ENCODE measurements at places on chromosomes 6 and 20.

DNA sequence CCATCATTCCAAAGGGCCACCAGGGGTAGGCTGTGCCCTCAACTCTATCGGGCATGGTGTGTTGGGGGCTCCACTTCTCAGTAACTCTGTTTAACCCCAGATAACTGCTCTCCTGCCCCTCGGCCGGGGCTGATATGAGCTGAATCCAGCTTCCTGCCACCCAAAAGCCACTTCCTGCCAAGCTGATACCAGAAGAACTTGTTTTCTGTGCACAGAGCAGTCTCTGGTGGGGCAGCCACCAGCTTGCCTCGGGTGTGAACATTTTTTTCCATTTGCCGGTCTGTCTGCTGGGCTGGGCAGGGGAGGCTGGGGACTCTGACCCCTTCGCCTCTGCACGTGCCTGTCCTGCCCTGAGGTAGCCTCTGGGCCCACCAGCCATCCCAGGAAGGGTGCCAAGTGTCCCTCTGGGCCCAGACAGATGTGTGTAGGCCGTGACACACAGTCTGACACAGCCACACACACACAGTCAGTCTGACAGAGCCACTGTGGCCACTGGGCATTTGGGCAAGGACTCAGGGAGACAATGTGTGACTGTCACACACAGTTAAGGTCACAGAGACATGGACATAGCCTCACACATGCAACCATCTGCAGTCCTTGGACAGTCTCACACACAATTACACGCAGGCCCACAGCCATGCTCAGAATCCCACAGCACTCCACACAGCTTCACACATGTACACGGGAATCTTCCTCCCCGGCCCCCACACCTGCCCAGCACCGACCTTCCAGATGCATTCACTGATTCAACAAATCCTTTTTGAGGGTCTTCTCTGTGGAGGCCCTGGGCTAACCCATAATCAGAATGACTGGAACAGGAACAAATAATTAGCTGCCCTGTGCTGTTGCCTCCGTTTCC, 45.1 kb downstream of the NOL4L start:
- DNase-seq, result no peak

- no peak for DNase-seq
Measured at GRCh38 chr6:36280467-36280866, 10.6 kb downstream of the PNPLA1 start.

DNA sequence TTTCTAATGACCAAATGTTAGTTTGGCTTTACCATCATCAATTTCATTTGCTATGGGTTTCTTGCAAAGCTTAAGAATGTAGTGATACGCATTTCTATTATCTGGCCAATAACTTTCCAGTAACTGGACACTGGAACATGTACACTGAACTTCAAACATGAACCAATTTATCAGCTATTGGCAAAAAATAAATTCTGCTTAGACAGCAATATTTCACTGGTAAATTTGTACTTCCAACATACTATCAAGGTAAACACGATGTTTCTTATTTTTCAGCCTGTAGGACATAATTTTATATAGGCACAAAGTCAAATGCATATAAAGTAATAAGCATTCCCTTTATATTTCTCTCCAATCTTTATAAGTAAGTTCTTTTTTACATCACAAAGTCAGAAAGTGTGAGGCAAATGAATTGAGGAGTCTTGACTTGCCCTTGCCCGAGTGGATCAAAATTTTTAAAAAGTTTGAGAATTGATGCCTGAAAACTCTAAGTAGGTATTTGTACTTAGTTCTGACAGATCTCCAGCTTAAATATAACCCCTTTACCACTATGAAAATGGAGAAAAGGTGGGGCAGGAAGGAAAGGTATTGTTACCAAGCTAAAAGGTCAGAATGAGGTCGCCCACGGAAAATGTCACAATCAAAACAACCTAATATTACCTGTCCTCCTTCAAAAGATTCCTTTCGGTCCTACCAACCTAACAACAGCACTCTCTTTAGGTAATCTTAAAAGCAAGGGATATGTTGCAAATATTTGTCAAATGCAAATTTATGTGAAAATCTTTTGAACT, 41.3 kb downstream of the STK38 start:
- DNase-seq, result no peak

DNA sequence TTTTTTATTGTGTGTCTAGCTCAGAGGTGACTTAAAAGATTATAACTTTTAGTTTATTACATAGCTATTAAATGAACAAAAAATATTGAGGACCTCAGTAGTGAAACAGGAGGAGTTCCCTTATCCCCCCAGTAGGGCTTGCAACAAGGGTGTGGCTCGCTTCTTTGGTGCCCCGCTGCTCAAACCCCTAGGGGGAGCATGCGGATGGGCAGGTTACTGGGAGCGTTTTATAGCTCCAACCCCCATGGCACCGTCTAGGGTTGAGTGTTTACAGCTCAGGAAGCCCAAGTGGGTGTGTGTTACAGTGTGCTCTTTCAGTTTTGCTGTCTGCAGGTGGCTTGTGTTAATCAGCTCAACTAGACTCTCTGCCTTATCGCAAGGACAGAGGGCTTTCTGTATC, 1513.7 kb downstream of the GRIK2 start:
- DNase-seq, result no peak

GRCh38 chr6:106750142-106750918, 121.0 kb downstream of the QRSL1 start:
- no peak for DNase-seq

DNA sequence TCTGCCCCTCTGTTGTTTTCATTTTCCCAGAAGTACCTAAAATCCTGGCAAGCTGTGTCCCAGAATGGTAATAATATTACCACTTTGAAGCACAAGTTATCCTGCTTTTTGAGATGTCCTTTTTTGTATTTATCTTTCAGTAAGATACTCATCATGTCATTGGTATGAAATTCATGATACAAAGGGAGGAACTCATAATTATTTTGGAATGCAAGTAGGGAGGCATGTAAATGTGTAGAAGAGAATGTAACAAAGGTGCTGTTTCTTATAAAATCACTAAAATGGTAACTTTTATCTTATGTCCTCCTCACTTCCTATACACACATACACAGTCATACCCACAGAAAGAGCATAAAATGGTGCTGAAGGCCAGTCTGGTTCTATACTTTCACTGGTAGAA, 109.9 kb downstream of the CD2AP start:
- no peak for DNase-seq

GRCh38 chr20:49612127-49612738, 44.3 kb upstream of the PTGIS start:
- DNase-seq, result no peak

DNA sequence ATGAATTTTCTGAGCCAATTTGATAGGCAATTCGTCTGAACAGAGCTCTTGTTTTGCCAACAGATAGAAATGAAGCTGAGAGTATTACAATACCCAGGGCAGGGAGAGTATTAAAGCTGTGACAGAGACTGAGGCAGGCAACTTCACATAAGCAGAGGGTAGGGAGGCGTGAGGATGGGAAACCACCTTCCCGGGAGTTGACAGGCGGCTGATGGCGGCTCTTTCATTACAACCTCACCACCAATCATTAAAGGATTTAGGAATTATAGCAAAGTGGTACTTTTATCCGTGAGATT, 73.3 kb downstream of the CD83 start:
- DNase-seq, result no peak

DNA sequence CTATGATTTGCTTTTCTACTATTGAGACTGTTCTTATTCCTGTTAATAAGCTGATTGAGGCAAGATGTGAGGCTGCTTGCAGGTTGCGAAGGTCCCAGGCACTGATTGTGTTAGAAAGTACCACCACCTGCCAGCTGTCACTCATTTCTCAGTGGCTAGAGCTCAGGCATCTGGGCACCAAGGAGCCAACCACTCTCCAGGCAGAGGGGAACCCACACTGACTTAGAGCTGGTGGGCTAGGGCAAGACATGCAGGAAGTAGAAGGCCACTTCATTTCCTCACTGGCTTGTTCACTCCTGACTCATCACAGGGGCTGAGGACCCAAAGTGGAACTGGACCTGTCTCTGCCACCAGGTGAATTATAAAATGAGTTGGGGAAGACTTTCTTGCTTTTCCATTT, 7.8 kb upstream of the DLL1 start:
- DNase-seq, result no peak

- DNase-seq, result no peak
Measured at GRCh38 chr6:159981403-159982245, 12.7 kb downstream of the IGF2R start.

- no peak for DNase-seq
Measured at GRCh38 chr20:23970049-23970448, 18.5 kb downstream of the GGTLC1 start.

DNA sequence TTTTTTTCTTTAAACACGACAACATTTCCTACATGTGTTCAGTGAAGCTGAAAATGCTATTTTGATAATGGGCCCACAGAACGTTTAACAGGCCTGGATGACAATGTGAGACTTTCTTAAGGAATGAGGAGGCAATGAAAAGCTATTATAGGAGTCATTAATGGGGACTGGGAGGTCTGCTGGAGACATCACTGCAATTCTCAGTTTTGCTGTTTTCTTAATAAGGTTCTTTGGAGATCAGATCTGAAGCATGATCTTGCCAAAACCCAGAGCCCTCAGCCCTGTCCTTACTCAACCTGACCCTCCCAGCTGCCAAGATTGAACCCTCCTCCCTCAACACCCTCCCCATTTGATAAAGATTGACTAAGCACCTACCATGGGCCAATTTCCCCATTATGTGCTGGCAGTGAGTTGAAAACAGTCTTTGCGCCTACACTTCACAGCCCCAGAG, 353.1 kb downstream of the MAFB start:
- no peak for DNase-seq

DNA sequence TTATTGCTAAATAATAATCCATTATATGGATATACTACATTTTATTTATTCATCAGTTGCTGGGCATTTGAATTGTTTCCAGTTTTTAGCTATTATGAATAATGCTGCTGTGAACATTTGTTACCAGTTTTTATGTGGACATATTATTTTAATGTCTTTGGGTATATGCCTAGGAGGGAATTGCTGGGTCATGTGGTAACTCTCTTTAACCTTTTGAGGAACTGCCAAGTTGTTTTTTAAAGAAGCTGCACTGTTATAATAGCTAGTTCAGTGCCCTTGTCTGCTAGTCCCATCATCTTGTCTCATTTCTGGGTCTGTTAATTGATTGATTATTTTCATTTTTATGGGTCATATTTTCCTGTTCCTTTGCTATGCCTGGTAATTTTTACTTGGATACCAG, 56.3 kb downstream of the FOXO3 start:
- no peak for DNase-seq

GRCh38 chr6:159951772-159952171, 17.1 kb upstream of the IGF2R start:
- DNase-seq, result no peak

DNA sequence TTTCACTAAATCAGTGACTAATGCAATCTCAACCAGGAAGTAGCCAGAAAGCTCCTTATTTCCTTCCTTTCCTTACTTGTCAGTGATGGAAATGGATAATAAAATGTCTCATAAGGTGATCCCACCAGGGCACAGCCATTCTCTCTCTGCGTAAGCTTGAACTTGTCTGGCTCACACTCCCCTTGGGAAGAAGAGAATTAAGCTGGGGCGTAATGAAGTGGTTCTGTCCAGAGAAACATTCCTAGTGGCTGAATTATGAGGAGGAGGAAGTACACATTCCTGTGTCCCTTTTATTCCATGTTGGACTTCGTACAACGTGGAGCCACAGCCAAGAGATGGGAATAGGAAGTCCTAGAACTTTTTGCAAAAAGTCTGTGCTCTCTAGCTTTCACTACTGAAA, 93.7 kb downstream of the MTHFD1L start:
- no peak for DNase-seq

DNA sequence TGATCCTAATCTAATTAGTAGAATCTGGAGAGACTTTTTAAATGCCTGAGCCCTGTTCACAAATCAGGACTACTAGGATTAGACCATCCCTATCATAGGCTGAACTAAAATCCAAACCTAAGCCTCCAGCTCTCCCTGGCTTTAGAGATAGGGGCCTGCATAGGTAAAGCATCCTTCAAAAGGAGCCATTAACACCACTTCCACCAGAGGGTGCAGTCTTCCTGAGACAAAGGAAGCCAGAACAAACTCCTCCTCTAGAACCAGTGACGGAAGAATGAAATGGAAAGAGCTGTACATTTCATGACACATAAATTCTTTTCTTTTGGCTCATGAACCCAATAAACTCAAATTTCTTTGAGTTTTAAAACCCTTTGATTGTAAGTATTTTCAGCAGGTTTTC, 291.2 kb upstream of the ADGRB3 start:
- DNase-seq, result no peak

- DNase-seq, result no peak
Measured at GRCh38 chr6:34897130-34897529, 8.1 kb downstream of the ANKS1A start.

GRCh38 chr6:38261626-38262025, 378.1 kb downstream of the BTBD9 start:
- DNase-seq, result no peak

DNA sequence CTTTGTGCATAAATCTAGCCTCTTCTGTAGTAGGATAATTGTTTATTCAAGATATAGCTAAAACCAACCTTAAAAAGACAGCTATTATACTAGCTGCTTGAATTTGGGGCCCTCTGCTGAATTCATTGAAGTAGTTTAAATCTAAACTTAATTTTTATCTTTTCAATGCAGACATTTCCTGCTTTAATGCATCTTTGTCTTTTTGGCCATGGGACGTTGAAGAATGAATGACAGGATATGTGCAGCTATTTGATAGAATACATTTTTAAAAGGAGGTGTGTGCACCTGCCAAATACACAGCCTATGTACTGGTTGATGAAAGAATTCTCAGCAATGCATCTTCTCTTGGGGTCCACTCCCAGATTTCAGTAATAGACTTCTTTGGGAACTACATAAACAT, 524.9 kb downstream of the PHF3 start:
- DNase-seq, result no peak

DNA sequence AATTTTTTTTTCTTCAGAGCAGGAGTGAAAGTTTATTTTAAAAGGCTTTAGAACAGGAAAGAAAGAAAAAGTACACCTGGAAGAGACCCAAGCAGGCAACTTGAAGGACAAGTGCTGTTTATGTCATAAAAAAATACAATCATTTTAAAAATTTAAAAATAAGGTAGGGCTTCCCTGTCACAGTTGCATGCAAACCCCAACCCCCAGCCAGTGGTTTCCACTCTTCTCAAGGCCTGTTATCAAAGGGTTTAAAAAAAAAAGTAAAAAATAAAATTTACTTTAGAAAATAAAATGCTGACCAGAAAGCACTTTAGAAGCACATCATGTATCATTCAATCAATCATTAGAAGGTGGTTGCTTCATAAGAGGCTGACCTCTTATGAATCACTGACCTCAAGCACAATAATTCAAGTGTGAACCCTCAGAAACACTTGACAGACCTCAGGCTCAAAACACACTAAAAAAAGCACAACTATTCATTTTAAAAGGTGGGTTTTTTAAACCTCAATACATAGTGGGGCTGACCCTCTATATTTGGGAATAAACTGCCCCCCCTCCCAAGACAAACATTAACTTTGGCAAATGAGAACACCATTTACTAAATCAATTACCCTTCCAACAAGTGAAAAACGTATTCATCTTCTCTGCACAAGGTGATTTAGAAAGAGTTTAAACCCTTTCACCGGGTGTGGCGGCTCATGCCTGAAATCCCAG, 15.6 kb downstream of the ILRUN start:
- DNase-seq, result peak; percentile 27
